ENCODE measurements at places on chromosomes 3 and 15.

DNA sequence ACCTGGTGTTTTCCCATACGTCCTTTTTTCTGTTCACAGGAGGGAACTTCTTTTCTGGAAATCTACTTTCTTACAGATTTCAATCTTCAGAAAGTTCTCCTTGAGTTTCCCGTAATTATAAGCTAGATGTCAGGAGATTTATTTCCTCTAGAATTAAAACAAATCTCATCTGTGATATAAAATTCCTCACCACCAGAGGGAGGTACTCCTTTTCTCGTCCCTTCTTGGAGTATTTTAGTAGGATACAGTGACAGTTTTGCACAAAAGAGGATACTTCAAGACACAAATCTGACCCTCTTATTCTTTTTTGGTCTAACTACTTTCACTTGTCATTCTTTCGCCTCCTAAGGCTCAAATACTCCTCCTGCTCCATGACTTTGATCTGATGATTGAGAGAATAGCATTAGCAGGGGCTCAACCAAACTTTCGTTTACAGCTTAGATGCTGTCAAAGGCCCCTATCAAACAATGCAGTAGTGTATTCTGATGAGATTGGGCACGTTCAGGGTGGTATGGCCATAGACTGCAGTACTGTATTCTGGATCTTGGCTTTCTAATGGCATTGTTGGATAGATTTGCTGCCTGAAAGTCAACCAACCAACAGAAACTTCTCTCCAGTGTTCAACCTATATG, 38.0 kb downstream of the TMEM41A start:
- DNase-seq, result no peak

DNA sequence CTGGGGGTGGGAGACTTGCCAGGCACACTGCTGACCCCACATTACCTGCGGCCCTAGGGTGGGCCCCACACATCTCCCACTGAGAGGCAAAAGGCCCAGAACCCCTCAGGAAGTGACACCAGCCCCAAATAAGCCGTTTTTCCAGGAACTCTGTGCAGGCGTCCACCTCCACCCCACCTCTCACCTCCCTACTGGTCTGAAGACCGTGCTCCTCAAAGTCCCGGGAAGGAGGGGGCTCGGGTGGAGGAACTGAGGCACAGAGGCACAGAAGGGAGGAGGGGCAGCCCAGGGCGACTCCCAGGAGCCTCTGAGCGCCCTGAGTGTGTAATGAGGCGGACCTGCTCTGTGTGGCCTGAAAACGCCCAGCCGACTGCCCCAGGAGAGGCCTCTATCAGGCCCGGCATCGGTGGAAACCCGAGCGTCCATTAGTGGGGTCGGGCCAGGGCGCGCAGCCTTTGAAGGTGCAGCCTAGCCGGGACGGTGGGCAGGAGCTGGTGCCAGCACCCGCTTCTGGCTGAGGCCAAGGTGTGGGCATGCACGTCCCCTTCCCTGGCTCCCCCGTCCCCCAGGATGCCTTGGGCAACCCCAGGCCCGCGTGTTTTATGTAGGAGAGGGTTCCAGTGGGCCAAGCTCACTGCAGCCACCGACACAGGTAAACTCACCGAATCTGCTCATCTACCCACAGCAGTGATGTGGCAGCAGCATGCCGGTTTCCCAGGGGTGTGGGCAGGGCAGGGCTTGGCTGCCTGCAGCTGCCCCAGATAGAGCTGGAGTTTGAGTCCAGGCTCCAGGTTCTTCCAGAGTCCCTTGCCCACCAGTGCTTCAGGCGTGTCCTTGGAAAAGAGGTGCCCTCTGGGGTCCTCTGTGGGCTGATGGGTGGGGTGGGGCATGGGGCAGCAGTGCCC, 55.8 kb downstream of the DNAJB8 start:
- no peak for DNase-seq

GRCh38 chr3:37934631-37935289, 55.8 kb upstream of the VILL start:
- no peak for DNase-seq

DNA sequence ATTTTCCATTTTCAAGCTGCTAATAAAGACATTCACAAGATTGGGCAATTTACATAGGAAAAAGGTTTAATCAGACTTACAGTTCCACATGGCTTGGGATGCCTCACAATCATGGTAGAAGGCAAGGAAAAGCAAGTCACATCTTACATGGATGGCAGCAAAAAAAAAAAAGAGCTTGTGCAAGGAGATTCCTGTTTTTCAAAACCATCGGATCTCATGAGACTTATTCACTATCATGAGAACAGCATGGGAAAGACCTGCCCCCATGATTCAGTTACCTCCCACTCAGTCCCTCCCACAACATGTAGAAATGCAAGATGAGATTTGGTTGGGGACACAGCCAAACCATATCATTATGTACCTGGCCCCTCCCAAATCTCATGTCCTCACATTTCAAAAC, 202.0 kb downstream of the FNDC3B start:
- DNase-seq, result no peak

GRCh38 chr15:66389098-66389858, 2.6 kb downstream of the MAP2K1 start:
- DNase-seq, result no peak

GRCh38 chr3:179610066-179610465, 5.5 kb downstream of the NDUFB5 start:
- DNase-seq, result no peak

- DNase-seq, result no peak
Observed at GRCh38 chr3:20091331-20092047, 51.2 kb downstream of the KAT2B start.

DNA sequence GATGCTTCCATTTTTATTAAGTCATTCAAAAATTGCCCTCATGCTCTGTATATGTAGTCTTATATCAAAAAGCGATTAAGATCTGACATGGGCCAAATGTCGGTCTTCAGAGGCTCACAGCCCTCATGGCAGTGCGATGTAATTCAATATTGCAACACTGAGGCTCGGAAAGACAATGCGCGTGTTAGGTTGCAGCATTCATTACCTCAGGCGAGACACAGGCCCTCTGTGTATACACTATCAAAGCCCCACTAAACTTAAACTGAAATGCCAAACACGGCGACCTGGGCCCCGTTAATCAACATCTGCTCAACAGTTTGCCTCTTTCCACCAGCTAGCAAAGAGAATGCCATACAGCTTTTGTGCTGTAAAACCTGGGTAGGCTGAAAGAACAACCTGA, 413.4 kb downstream of the ERC2 start:
- no peak for DNase-seq

DNA sequence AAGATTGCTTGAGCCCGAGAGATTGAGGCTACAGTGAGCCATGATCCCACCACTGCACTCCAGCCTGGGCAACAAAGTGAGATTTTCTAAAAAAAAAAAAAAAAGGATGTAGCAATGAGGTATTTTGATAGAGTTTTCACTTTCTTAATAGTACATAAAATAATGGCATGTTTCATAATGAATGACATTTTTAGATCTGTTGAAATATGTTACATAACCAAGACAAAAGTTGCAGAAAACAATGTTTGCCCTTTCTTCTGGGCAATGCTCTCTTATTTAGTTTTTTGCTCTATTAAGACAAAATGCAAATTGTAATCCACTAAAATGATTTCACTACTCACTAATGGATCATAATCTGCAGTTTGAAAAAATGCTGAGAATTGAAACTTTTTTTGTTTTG, 4.4 kb upstream of the MAPK6 start:
- DNase-seq, result no peak

GRCh38 chr3:86989006-86989405, 1.9 kb downstream of the VGLL3 start:
- DNase-seq, result no peak

DNA sequence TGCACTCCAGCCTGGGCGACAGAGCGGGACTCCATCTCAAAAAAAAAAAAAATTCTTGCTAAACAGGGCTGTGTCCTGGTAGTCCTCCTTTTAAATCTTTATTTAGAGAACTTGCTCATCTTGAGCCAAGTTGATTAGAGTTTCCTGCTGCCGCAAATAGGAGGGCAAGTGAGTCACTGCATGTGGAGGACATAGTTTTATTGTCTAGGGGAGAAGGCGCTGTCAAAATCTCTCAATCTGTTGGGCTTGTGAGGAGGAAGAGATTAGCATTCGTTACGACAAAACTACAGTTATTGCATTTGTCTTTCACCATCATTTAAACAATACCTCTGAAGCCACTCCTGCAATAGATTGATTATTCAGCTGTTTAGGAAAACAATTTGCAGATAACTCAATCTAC, 11.5 kb downstream of the MUC4 start:
- no peak for DNase-seq

- no peak for DNase-seq
Observed at GRCh38 chr15:49528289-49528688, 92.3 kb downstream of the FAM227B start.

- no peak for DNase-seq
Observed at GRCh38 chr3:132867526-132867925, 145.3 kb upstream of the NPHP3 start.

Data from effector CD4-positive, alpha-beta T cell (primary cell).